Left lobe of liver (tissue), 2 donors: ENCODE measurements at places on chromosomes 6 and 20. TPM values are rescaled to one million over a fixed set of nuclear protein-coding genes. Genes with fewer than 3 reads are reported as not detected.

The MYLK2 gene
- total RNA-seq = not detected

The MYL9 gene
- 22.8 TPM for total RNA-seq

The TJAP1 gene
- total RNA-seq = 14.0 TPM

DNA sequence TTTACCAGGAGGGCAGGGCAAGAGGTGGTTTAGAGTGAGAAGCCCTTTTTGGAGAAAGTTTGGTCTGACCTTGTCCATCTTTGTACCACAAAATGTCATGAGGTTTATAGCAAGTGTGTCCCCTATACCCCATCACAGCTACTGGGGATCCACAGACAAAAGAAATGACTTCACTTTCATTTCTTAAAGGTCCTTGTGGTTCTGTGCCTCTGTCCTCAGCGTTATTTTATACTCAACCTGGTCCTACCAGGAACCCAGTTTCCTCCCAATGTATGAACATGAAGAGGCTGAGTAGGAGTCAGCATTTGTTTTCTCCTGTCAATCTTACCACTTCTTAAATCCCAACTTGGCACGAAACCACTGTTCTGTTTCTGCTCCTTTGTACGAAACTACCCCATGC, 157.6 kb downstream of the NFATC2 start:
- DNase-seq = no peak

- no peak for DNase-seq
Observed at GRCh38 chr20:12072221-12072953, 154.7 kb downstream of the BTBD3 start.

GRCh38 chr20:6045566-6045965, 8.3 kb downstream of the LRRN4 start:
- no peak for DNase-seq

GRCh38 chr6:100751590-100751989, 129.5 kb downstream of the ASCC3 start:
- no peak for DNase-seq

- no peak for DNase-seq
Observed at GRCh38 chr6:155970876-155971708, 515.5 kb upstream of the NOX3 start.

DNA sequence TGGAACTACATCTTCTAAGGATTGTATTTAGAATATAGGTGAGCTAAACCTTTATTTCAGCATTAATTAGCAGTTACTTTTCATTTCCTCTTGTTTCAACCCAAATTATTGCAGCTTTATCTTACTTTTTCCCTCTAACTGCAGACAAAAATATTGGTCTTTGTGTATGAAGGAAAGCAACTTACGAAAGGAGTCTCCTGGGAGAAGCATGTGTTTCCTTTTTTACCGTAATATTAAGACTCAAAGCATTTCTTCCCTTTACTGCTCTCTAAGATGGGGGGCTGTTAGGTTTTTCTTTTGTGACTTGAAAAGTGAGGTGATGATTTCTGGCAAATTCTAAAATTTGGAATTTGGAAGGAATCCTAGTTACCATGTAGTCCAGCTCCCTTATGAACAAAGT, 111.0 kb downstream of the TCP11 start:
- DNase-seq = no peak
